ENCODE measurements at places on chromosomes 1 and 21. TPM values are rescaled to one million over a fixed set of nuclear protein-coding genes. Genes with fewer than 3 reads are reported as not detected.

DNA sequence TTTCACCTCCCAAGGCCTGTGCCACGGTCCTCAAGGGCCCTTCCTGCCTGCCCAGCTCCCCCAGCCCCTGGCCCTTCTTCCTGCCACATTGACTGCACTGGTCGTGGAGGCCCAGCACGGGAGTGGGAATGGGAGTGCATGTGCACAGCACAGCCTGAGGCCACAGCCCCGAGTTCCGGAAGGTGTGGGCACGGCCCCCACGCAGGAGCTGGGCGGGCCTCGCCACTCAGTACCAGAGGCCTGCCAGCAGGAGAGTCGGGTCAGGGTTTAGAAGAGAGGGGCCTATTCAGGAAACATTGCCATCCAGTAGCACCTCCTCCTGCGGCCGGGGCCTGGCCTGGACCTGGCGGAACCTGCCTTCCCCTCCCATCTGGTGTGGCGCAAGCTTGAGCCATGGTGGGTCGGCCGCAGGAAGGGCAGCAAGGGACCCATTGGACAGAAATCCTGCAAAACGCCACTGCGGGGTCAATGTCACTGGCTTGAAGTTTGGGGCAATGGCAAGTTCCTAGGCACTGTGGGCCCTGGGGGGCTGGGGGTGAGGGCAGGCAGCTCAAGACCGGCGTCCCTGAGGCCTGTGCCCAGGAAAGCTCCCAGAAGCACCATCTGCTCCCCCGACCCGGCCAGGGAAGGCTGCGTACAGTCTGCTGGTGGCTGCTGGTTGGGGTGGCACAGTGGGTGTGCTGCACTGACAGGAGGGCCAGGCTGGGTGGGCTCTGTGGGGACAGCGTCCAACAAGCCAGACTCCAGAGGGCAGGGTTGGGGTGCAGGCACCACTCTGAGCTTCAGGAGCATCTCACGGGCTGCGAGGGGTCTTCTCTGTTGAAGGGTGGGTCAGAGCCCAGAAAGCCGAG is 1.8 kb upstream of the TMEM52 start:
- DNase-seq = peak; percentile 31

- no peak for DNase-seq
Measured at GRCh38 chr21:39800311-39800710, 55.3 kb downstream of the IGSF5 start.

- DNase-seq = no peak
Measured at GRCh38 chr1:228792601-228793000, 57.3 kb downstream of the RHOU start.

DNA sequence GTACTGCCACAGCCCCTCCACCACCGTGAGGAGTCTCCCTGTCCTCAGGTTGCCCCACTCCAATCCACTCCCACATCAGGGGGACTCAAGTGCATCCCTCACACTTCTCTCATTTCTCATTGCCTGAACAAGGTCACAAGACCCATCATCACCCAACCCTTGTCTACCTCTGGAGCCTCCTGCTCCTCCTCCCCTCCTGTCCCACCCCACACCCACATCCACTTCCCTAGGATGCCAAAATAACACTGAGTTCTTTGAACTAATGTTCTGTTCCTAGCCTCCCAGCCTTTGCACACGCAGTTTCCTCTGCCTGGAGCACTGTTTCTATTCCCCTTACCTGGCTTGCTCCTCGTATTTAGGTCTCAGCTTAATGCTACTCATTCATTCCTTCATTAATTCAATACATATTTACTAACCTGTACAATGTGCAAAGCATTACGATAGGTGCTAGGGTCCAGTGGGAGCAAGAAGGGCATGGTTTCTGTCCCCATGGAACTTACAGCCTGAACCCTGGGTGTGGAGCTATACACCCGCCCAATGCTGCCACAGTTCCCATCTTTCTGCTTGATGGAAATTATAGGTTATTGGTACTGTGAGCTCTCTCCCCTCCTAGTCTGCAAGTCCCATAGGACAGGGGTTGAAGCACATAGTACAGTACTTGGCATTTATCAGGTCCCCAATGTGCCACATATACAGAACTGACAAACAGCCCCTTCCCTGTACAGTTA is 96.1 kb upstream of the GRIK3 start:
- no peak for DNase-seq

The FCGR3A gene
- total RNA-seq = not detected

Data from H9 (cell line).